EH (cell line): ENCODE measurements at places on chromosomes 11 and 22.

DNA sequence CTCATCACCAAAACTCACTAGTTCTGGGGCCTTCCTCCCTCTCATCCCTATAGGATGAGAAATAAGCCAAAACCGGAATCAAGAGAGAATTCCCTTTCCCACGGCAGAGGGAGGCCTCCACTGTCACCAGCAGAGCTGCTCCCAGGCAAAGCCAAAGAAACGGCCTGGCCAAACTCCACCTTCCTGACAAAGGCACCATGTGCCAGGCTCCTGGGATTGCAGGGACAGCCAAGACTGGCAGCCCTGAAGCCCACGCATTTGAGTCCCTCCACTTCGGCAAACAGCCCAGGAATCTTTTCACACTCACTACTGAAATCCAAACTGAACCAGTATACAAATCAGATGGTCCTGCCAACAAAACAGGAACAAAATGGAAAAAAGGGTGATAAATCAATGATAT is 6.1 kb downstream of the SMCO4 start:
- DNase-seq, result no peak

GRCh38 chr11:90639461-90639993 is 416.7 kb upstream of the CHORDC1 start:
- DNase-seq, result no peak

DNA sequence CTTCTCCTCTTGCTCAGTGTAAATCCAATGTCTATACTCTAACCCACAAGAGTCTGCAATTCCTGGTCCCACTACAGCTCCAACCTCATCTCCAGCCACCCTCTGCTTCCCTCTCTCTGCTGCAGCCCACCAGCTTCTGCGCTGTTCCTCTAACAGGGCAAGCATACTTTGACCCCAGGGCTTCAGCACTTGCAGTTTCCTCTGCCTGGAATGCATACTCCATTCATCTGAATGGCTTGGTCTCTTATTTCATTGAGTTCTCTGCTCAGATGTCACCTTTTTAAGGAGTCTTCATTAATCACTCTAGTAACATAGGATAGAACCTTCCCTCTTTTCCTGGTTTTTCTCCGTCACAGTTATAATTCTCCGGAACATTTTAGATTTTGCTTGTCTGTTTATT is 141.6 kb downstream of the BUD13 start:
- no peak for DNase-seq

DNA sequence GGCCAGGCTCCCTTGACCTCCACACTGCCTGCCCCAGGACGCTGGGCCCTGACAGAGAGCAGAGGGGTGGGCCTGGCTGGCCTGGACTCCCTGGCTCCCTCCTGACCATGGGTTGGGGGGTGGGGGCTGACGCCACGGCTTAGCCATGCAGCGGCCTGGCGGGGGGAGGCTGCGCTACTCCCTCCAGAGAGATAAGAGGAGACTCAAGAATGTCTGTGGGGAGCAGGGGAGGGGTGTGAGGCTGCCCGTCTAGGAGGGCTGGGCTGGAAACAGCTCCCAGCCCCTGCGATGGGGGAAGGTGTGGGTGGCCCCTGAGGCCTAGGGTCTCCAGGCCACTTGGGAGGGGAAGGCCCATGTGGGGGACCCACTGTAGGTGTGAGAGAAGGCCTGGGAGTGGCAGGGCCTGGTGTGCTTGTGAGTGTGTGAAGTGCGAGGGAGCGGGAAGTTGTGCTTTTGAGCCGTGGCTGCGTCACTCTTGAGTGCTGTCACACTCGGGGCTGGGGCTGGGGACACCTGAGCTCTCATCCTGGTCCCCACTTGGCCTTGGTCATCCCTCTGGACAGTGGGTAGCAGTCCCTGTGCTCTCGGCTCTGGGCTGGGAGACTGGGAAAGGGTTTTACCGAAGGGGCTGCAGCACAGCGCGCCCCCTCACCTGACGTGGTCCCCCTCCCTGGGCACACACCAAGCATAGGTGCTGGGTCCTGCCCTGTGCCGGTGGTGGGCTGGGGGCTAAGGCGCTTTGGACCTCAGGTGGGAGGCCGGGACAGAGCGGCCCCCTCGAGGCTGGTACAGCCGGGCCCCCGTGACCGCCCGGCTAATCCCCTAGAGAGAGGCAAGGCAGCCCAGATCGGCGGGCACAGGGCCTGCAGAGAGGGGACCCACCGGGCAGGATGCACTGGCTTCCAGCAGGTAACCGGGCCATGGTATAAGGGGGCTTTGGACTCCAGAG is 2.4 kb downstream of the MYRF start:
- DNase-seq, result no peak

- DNase-seq, result no peak
Measured at GRCh38 chr11:120511820-120512738, 531 bp downstream of the GRIK4 start.

DNA sequence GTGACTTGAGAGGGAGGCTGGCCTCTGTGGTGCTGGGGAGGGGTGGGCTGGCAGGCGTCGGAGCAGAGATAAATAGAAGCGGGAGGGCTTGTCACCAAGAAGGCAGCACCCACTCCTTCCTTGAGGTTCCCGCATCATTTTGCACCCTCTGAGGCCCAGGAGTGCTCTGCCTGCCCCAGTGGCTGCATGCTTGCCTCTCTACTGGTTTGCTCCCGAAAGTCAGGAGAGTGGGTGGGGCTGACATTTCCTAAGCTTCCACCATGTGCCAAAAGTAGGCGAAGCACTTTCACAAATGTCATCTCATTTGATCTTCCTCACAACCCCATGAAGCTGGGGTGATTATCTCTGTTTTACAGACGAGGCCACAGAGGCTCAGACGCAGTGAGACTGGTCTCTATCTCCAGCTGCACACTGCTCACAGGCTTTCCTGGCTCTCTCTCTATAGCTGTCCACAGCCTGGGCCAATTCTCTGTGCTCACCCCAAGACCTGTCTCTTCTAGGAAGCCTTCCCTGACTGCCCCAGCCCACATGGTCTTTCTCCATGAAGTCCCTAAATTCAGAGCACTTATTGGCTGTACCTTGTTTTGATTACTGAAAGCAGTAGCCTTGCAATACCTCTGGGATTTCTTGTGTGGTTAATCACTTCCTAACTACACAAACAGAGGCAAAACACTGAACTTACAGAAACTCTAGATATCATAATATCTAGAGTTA is 2.6 kb upstream of the UCP3 start:
- DNase-seq, result peak; percentile 4
